ENCODE measurements at places on chromosomes 12 and 14.

GRCh38 chr12:123387508-123388176, 3.7 kb downstream of the KMT5A start:
- no peak for DNase-seq

DNA sequence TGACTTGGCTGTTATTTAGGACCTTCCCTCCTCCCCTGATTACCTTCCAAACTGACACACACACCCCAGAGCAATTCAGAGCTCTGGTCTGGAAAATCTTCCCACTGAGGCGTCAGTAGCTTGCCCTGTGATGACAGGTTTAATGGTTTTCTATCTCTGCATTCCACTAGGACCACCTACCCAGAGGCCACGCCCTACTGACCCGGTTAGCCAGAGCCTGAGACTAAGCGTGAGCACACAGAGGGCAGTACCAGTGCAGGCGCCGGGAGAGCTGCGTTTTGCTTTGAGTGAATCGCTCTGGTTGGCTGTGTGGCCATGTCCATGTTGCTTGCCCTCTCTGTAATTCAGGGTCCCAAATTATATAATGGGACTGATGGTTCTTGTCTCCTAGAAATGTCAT, 36.2 kb upstream of the ATP2A2 start:
- DNase-seq = no peak

GRCh38 chr12:105057174-105057573, 27.1 kb downstream of the ALDH1L2 start:
- DNase-seq = no peak

DNA sequence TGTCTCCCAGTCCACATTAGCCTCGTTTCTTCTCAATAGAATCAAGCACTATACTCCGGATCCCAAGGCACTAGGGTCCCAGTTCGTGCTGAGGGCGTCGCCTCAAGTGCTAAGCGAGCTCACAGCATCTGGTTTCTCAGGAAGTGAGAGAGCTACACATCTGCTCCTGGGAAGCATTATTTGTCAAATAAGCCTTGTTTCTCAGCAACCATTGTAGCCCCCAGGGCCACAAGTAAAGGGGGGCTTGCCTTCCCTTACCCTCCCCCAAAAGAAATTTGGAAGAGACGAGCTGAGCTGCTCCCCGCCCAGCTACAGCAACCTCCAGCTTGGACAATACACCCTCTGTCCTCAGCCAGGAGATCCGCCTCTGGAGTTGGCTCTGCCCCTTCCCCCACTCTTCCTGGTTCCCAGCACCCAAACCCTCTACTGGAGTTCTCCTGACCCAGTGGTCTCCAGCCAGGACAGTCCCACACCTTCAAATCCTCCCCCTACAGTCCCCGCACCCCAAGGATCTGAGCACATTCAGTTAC, 5.7 kb upstream of the TNS2 start:
- no peak for DNase-seq

- no peak for DNase-seq
These were observed 162.7 kb upstream of the CNOT2 start for GRCh38 chr12:70080566-70080965.

GRCh38 chr12:43969882-43970281, 134.0 kb downstream of the TMEM117 start:
- no peak for DNase-seq

DNA sequence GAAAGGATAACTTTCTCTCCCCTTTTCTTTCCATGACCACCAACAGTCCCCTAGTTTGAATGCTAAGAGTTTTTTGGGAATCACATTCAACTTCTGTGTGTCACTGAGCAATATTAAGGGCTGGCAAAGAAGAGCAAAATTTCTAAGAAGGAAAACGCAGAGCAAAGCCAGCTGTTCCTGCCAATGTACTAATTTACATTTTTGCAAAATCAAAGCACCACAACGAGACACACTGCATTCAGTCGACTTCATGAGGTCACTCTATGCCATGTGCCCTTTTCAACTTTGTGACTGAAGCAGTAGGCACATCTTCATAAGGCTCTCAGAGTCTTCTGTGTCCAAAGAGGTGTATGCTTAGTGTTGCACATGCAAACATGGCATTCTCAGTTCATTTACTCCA, 66.4 kb downstream of the PTPRR start:
- no peak for DNase-seq

DNA sequence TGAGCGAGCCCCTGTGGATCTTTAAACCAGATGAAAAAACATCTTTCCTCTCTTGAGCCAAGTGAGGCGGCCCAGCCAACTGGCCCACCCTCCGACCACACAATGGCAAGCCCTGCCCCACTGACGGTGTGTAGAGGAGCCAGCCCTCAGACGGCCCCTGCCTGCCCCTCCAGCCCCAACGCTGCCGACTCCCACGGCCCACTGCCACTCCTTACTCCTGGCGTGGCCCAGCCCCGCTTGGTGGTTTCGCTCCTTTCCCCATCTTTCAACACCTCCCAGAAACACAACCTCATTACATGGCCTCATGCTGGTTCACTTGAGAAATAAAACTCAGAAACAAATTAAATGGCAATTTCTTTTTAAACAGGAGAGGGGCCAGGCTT, 80.6 kb upstream of the DICER1 start:
- no peak for DNase-seq

- DNase-seq = no peak
These were observed 125.9 kb upstream of the ATF1 start for GRCh38 chr12:50637870-50638481.

GRCh38 chr14:20662968-20663732, 21.2 kb upstream of the RNASE4 start:
- no peak for DNase-seq

GRCh38 chr12:120470150-120470784, 719 bp upstream of the SRSF9 start:
- no peak for DNase-seq

DNA sequence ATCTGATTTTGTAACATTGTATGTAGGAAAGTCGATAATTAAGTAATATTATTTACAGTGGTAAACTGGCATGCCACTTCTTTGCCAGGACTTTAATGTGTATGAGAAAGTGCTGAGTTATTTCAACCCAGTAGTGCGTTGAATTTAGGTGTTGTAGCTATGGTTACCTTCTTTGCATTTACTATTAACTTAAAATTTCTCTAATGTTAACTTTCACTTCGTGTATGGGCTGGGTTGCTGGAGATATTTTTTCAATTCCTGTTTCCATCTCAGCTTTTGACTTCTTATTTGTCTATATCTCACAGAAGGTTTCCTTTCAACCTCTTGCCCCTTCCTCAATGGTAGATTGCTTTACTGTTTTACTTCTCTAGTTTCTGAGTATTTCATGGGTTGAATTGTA, 1345.6 kb downstream of the FSCB start:
- no peak for DNase-seq

- DNase-seq = no peak
These were observed 75.6 kb upstream of the DACT1 start for GRCh38 chr14:58562141-58562540.

GRCh38 chr14:43872752-43873655, 634.1 kb downstream of the FSCB start:
- no peak for DNase-seq

- DNase-seq = peak; percentile 5
These were observed 5.9 kb downstream of the SEC23A start for GRCh38 chr14:39097159-39097558.

DNA sequence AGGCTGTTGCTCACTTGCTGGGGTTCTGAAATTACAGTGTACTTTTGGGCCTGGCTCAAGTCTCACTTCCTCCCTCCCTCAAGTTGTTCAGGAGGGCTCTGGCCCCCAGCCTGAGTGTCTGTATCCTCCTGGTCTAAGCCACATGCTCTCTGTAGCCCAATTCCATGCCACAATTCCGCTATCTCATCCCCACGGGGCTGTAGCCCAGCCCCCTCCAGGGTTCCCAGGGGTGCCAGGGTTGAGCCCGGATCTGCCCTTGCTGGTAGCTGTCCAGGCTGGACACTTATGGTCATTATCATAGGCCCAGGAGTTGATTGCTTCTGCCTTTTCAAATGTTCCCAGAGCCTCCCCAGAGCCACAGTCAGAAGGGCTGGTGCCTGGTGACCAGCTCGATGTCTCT, 65.3 kb downstream of the PRIMA1 start:
- no peak for DNase-seq

- no peak for DNase-seq
These were observed 12.5 kb downstream of the PCNX1 start for GRCh38 chr14:70919774-70920173.

GRCh38 chr12:52824741-52825410, 9.2 kb downstream of the KRT79 start:
- no peak for DNase-seq

GRCh38 chr14:101022121-101022520, 118.6 kb upstream of the RTL1 start:
- DNase-seq = no peak

GRCh38 chr12:2492236-2492635, 302.5 kb upstream of the FKBP4 start:
- DNase-seq = no peak

- no peak for DNase-seq
These were observed 3.5 kb upstream of the SCNN1A start for GRCh38 chr12:6378709-6379472.

- DNase-seq = no peak
These were observed 2.7 kb upstream of the GALNT6 start for GRCh38 chr12:51393676-51394545.

GRCh38 chr12:65263777-65264176, 14.7 kb upstream of the MSRB3 start:
- no peak for DNase-seq

Measured in right renal cortex interstitium (tissue), 3 donors.